A549 treated with CORT108297 at 1 μM for 4 hours (cell line): ENCODE measurements at places on chromosomes 5 and 9. TPM values are rescaled to one million over a fixed set of nuclear protein-coding genes. Genes with fewer than 3 reads are reported as not detected.

WDR38 gene
- total RNA-seq, result 0.09 to 0.11 TPM (median 0.09 TPM) in 3 of 5 replicates, not detected in the others

NUTM2G gene
- 0.03 TPM in 1 of 5 replicates, not detected in the others for total RNA-seq

ADGRD2 gene
- total RNA-seq, result not detected in 5 replicates

FOXD4L6 gene
- total RNA-seq, result 0.06 TPM in 1 of 5 replicates, not detected in the others

ATP10B gene
- total RNA-seq, result not detected in 5 replicates

ANXA2R gene
- total RNA-seq, result 1.8 to 3.1 TPM (median 3.0 TPM) in 5 replicates

ZSWIM6 gene
- 4.6 to 6.0 TPM (median 5.5 TPM) in 5 replicates for total RNA-seq

CMBL gene
- total RNA-seq, result 20.2 to 23.2 TPM (median 22.1 TPM) in 5 replicates

MOB3B gene
- total RNA-seq, result 6.6 to 8.7 TPM (median 7.1 TPM) in 5 replicates

TPPP gene
- total RNA-seq, result 4.7 to 6.4 TPM (median 5.6 TPM) in 5 replicates

KIF4B gene
- total RNA-seq, result 0.02 to 0.05 TPM (median 0.03 TPM) in 3 of 5 replicates, not detected in the others

FCN2 gene
- total RNA-seq, result not detected in 5 replicates

VLDLR gene
- total RNA-seq, result 18.6 to 24.5 TPM (median 21.5 TPM) in 5 replicates

DBH gene
- total RNA-seq, result not detected in 5 replicates

FBP2 gene
- total RNA-seq, result not detected in 5 replicates

SOWAHA gene
- 0.09 to 0.16 TPM (median 0.14 TPM) in 5 replicates for total RNA-seq

SAPCD2 gene
- 15.2 to 28.2 TPM (median 25.3 TPM) in 5 replicates for total RNA-seq

IER5L gene
- total RNA-seq, result 33.2 to 68.8 TPM (median 66.8 TPM) in 5 replicates
